Left kidney (tissue), 8 donors: ENCODE measurements at places on chromosomes 4 and X.

DNA sequence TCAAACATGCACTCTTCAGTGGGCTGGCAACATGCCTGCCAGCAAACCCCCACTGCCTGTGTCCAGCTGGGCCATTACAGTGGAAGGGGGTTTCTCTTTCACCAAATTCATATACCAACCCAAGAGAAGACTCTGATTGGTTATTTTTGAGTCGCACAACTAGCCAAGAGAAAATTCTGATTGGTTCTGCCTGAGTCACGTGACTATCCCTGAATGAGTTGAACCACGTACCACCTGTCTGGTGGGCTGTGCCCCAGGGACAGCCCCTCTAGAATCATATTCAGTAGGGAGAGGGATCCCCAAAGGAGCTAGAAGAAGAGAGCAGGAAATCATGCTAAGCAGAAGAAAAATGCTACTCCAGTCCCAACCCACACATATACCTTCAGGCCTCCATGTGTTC, 313.1 kb downstream of the STK32B start:
- DNase-seq: no peak

DNA sequence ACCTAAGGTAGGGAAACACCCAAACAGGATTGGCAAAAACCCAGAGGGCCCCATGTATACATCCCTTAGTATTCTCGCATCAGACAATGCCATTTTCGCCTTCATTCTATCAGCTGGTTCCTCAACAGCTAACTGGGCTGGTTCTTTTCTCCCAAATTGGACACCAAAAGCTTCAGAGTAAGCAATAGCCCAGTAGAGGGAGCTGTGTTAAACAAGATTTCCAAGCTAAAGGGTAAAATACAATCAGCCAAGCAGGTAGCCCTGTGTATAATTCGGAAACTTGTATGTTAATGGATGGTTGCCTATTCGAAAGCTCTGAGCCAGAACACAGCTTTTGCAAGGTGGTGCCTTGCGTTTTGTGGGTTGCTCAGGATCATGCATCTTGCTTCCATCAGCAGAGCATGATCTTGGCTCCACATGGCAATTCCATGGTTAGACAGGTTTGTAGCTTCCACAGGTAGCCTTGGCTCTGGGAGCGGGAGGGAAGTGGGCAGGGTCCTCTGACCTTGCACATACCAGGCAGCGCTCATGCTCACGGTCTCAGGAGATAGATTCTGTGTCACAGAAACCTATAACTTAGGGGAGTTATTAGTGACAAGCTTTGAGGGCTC, 115.2 kb upstream of the LNX1 start:
- DNase-seq: peak; percentile 64

DNA sequence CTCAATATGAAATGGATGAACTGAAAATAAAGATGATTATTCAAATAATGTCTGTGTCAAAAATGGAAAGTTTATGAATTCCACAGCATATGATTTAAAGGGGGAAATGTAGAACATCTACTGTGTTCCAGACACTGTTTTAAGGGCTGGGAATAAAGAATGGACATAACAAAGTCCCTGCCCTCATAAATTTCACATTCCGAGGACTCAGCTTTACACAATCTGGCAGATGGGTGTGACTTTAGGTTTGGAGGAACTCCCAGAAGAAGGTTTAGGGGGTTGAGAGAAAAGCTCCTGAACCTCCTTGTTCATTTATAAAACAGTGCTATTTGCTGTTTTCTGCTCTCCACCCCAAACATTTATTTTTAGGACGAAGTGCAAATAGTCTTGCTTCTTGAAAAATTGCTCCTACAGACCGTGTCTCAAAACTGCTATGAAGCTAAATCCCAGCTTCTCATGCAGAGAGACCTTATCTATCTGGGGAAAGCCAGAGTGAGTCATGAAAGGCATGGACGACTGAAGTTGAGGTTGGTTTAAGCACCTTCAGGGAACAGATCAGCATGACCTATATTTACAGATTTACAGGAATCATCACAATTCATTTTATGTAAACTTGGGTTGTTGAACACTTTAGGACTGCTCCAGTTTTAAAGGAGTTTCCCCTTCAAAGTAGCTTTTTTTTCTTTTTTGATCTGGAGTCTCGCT, 184.3 kb downstream of the HS6ST2 start:
- no peak for DNase-seq

- no peak for DNase-seq
Measured at GRCh38 chrX:136318895-136319597, 18.3 kb downstream of the ADGRG4 start.

DNA sequence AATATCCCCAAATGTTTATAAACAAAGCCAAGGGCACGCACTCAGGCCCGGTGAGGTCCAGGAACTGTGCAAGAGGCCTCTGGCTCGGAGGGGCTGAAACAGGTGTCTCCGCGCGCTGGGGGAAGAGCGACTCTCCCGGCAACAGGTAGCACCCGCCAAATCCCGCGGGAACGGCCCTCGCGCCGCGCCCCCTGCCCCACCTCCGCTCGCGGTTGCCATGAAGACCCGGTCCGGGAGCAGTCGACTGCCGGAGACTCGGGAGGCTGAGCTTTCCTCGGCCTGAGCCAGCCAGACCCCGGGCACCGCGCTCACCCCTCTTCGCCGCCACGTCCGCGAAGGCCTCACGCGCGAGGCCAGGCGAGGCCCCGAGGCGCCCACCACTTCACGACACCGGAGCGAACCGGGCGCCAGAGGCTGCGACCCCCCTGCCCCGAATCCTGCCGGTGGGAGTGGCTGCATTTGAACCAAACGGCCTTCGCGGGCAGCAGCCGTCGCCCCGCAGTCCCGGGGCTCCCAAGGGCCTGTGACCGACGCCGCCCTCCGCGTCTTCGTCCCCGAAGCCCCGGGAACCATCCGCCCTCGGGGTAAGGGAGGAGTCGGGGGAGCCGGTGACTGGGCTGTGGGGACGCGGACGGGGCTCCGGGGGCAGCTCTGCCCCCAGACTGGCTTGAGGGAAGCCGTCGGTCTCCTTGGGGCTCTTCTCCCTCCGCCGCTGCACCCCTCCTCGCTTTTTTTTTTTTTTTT, at the start of gene NSUN7:
Gene NSUN7 (plus strand): TSS at position 239 of the 744 bp plus-strand sequence. CDS start 739 bp downstream, outside the sequence.
- DNase-seq: peak; percentile 76

DNA sequence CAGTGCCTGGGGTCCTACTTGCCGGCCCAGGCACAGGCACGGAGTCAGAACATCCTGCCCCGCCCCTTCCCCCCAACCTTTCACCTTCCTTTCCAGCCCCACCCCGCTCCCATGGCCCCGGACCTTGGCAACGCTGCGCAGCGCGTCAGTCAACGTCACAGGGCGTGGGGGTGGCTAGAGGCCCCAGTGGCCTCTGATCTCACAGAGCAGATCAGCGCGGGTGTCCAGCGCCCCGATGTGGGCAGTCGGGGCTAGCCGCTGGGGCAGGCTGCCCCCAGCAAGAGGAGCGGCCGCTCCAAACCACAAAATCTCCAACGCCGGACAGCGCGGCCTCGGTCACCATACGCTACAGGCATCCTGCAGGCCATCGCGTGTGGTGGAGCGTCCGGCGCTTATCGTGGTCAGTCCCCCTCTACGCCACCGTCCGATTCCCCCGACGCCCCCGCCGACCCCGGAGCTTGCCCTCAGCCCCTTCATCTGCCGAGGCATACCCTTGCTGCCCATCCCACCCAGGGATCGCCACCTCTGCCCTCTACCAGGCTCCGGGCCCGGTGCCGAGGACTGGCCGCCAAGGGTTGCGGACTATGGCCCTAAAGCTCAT, 69.6 kb upstream of the APOOL start:
- no peak for DNase-seq

- peak; percentile 54 for DNase-seq
Measured at GRCh38 chr4:153143527-153144348, 60.5 kb upstream of the TRIM2 start.

DNA sequence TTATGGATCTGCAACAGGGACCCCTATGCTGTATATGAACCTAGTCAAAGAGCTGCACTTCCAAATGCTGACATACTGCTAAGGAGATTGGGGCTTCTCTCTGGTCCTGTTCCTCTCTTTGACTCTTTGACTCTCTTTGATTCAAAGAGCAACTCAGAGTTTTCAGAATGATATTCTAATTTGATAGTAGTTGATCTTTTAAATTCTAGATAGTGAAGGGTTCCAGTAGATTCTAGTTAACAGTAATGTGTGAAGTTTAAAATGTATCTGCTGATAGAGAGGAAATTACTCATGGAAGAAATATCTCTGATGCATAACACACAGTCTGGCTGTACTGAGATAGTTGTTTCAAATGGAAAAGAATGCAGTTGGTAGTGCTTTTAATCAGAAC, 239.1 kb downstream of the RASL11B start:
- DNase-seq: no peak

- no peak for DNase-seq
Measured at GRCh38 chr4:147610686-147611085, 6.5 kb upstream of the TMEM184C start.

DNA sequence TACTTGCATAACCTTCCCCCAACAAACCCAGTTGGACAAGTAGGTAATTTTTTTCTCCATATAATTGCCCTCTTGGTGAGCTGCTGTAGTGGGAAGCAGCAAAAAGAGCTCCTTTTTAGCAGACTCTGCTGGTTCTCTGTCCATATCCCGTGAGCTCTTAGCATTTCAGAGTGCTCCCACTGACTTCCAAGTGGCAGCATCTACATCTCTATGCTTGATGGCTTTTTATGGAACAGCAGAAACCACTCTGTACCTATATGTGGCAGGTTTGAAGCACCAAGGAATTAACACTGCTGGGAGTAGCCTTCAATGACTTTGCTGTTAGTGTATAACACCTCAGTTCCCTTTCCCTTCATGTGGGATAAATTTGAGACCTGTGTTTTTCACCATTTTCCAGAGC, 168.4 kb upstream of the NHS start:
- DNase-seq: no peak

DNA sequence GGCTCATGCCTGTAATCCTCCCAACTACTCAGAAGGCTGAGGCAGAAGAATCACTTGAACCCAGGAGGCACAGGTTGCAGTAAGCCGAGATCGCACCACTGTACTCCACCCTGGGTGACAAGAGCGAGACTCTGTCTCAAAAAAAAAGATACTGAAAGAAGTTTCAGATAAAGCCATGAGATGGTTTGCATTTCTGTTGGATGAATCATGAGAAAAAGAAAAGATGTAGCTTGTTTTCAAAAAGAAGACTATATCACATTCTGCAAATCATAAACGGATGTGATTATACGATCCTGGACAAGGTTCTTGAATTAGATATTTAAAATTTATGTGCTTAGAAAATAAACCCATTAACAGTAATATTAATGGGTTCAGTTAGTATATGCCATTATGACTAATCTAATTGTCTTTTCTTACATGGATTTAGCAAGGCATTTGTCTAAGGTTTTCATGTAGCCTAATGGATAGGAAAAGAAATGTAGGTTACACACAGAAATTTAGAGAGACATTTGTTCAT, 345.9 kb downstream of the SLC7A11 start:
- no peak for DNase-seq

DNA sequence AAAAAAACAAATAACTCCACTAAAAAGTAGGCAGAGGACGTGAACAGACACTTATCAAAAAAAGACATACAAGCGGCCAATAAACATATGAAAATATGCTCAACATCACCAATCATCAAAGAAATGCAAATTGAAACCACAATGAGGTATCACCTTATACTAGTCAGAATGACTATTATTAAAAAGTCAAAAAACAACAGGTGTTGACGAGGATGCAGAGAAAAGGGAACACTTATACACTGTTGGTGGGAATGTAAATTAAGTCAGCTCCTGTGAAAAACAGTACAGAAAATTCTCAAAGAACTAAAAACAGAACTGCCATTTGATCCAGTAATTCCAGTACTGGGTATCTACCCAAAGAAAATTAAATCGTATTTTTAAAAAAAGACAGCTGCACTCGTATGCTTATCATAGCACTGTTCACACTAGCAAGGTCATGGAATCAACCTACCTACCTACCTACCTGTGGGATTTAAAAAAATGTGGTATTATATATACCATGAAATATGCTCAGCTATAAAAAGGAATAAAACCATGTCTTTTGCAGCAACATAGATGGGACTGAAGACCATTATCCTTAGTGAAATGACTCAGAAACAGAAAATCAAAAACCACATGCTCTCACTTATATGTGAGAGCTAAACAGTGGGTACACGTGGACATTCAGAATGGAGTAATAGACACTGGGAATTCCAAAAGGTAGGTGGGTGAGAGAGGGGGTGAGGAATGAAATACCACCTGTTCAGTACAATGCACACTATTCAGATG, 24.8 kb upstream of the PTPN13 start:
- no peak for DNase-seq

- no peak for DNase-seq
Measured at GRCh38 chr4:177558995-177559394, 116.8 kb upstream of the AGA start.

DNA sequence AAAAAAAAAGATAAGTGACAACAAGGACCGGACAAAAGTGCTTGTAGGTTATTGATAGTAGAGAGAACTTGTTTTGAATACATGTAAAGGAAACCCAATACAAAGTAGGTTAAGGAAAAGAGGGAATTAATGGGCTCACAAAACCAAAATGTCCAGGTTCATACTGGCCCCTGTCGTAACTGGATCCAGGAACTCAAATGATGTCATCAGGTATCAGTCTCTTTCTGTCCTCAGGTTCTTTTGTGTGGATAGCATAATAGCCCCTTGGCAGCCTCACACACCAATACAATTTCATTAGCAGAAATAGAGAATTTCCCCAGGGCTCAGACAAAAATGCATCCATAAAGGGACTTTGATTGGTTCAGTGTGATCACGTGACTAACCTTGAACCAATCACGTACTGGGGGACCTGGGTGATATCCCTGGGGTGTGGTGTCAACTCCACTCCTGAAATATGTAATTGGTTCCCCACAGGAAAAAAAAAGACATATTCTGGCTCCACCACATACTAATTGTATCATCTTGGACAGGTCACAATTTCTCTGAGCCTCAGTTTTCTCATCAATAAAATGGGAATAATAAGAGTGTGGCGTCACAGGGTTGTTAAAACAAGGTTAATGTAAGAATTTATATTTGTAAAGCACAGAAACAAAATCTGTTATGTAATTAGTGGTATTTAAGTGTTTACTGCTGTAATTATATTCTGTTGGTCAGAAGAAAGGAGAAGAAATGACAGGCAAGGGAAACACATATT, 174.8 kb downstream of the PDGFRA start:
- no peak for DNase-seq

DNA sequence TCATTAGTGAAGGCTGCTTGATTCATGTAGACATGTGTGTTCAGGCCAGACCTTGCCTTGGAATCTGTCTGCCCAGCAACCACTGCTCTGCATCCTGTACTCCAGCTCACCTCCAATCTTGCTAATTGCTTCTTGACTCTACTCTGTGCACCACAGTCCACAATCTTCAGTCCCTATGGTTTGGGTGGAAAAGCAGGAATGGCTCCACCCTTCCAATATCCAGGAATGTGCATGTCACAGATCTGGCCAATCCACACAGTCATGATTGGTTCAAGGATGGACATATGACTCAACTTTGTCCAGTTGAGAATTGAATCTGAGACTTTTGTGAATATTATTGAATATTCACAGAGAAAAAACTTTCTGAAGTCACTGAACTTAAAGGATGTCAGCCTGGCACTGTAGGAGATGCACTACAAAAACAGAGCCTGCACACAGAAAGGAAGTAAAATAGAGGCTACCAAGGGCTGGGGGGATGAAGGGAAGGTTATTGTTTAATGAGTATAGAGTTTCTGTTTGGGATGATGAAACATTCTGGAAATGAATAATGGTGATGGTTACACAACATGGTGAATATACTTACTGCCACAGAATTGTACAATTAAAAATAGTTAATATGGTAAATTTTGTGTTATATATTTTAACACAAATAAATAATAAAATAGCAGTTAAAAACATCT, 161.3 kb upstream of the USP38 start:
- DNase-seq: no peak

GRCh38 chrX:13087322-13088155, 43.1 kb upstream of the FAM9C start:
- no peak for DNase-seq

GRCh38 chr4:19214591-19215186, 1037.0 kb upstream of the SLIT2 start:
- DNase-seq: no peak
